ENCODE measurements at places on chromosomes 5 and 9. TPM values are rescaled to one million over a fixed set of nuclear protein-coding genes. Genes with fewer than 3 reads are reported as not detected.
A peak's percentile ranks its signal among the peaks of the same experiment; 100 is the strongest.

GRCh38 chr9:6579613-6580012 is 65.9 kb downstream of the GLDC start:
- no peaks in the 10 kb centered on the region for H3K36me3 ChIP-seq
- no peak overlapping the region for H3K4me3 ChIP-seq
- no peak for DNase-seq
- H3K4me1 ChIP-seq, result no peaks in the 10 kb centered on the region
- H3K27me3 ChIP-seq, result no peaks in the 10 kb centered on the region

Gene RGMB
- total RNA-seq, result 14.6 TPM

GRCh38 chr5:21225223-21226064 is 1237.4 kb upstream of the CDH18 start:
- no peak overlapping the region for H3K4me3 ChIP-seq
- no peak overlapping the region for H3K27ac ChIP-seq
- no peaks in the 10 kb centered on the region for H3K36me3 ChIP-seq
- H3K27me3 ChIP-seq, result no peaks in the 10 kb centered on the region
- no peaks in the 10 kb centered on the region for H3K4me1 ChIP-seq

DNA sequence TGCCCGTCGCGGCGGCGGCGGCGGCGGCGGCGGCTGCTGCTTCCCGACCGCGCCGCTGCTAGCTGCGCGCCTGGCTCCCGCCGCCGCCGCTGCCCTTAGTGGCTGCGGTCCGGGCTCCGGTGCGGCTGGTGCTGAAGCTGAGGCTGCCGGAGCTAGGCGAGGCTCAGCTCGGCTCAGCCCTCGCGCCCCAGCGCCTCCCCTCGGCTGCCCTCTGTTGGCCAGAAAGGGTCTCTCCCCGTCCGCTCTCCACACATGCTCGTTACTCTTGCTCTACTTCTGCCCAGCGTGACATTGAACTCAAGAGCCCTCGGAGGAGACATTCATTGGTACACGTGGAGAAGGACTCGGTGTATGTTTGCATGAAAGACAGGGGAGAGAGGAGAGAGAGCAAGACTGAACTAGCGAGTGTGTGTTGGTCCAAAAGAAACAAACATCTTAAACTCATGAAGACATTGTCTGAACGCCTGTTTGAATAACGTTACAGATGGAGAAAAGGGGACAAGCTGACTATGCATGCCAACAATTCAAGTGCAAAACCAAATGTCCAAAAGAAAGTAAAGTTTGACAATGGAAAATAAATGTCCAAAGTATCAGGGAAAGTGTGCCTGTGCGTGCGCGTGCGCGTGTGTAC is at the start of gene HCN1:
TSS of gene HCN1 (minus strand) at position 175 of the 631 bp plus-strand sequence.
- no peak within 1 kb of the TSS for H3K27ac ChIP-seq
- H3K27me3 ChIP-seq, result no peaks in the 10 kb centered on the region
- no peaks in the 10 kb centered on the region for H3K4me1 ChIP-seq
- no peaks in the 10 kb centered on the region for H3K36me3 ChIP-seq
- H3K4me3 ChIP-seq, result no peak within 1 kb of the TSS
- peak; percentile 9 for DNase-seq

- H3K4me1 ChIP-seq, result no peaks in the 10 kb centered on the region
- H3K36me3 ChIP-seq, result peaks cover 43% of the 10 kb centered on the region
- no peaks in the 10 kb centered on the region for H3K27me3 ChIP-seq
- H3K4me3 ChIP-seq, result no peak overlapping the region
- no peak for DNase-seq
- no peak overlapping the region for H3K27ac ChIP-seq
Measured at GRCh38 chr9:130616451-130616850, 37.1 kb downstream of the FUBP3 start.

Gene PCDHA3
- not detected for total RNA-seq

Gene MRPL36
- 145 TPM for total RNA-seq

- H3K27me3 ChIP-seq, result peaks cover 100% of the 10 kb centered on the region
- no peak overlapping the region for H3K27ac ChIP-seq
- no peaks in the 10 kb centered on the region for H3K4me1 ChIP-seq
- no peaks in the 10 kb centered on the region for H3K36me3 ChIP-seq
- DNase-seq, result no peak
Measured at GRCh38 chr5:1896602-1897376, 14.1 kb upstream of the IRX4 start.

Gene FOXD1
- 4.0 TPM for total RNA-seq

- H3K36me3 ChIP-seq, result peaks cover 4% of the 10 kb centered on the region
- H3K27ac ChIP-seq, result no peak overlapping the region
- no peak overlapping the region for H3K4me3 ChIP-seq
- no peaks in the 10 kb centered on the region for H3K4me1 ChIP-seq
- no peak for DNase-seq
- no peaks in the 10 kb centered on the region for H3K27me3 ChIP-seq
Measured at GRCh38 chr5:150527808-150528207, 19.9 kb downstream of the NDST1 start.

DNA sequence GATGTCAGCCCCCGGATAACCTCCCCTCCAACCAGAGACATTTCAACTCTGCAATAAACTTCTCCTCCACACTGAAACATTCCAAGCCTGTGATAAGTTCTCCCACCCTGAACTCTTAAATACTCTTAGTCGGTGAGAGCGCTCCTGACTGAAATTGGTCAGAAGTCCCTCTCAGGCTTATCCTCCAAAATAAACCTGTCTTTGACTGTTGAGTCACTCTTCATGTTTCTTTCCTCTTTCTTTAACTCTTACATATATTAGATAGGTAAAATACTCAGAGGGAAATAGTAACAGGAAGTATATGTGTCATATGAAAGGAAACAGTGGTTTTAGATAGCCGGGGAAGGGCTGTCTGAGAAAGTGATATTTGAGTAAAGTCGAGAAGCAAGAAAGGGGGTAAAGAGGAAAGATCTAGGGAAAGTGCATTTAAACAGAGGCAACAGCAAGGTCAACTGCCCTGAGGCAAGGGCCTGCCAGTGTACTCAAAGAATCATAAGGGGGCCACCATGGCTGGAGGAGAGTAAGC is 11.0 kb upstream of the FAM81B start:
- no peak overlapping the region for H3K27ac ChIP-seq

Gene PCDHGC4
- total RNA-seq, result not detected

Data from PC-9 (cell line).